ENCODE measurements at places on chromosomes 11 and 22.

- DNase-seq, result peak; percentile 80
Measured at GRCh38 chr11:3037040-3037944, 19.9 kb downstream of the CARS1 start.

GRCh38 chr22:42388130-42388797 lies 43.9 kb downstream of the NFAM1 start:
- peak; percentile 75 for DNase-seq

DNA sequence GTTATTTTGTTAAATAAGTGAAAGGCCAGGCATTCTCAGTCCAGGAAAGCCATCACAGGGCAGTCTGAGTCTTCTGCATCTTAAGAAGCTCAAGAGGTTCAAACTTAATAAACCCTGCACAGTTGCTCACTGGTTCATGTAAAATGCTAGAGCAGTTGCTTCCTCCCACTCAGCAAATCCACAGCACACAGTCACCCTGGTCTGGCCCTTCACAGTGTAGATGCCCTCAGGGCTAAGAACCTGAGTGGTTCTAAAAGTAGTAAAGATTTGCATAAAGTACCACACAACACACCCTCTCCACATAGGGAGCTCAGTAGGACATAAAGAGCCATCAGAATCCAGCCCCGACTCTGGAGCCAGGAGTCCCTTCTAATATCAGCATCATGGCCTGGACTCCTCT lies 58.7 kb downstream of the ZNF280B start:
- DNase-seq, result no peak

GRCh38 chr11:115993590-115993989 lies 489.4 kb upstream of the CADM1 start:
- DNase-seq, result no peak

GRCh38 chr11:6862961-6863360 lies at the start of gene OR10A2:
OR10A2 (plus strand) TSS chr11:6863057; CDS start chr11:6869755, 6,698 bp downstream.
- no peak for DNase-seq

GRCh38 chr11:87722756-87723565 lies 452.3 kb downstream of the RAB38 start:
- DNase-seq, result no peak

DNA sequence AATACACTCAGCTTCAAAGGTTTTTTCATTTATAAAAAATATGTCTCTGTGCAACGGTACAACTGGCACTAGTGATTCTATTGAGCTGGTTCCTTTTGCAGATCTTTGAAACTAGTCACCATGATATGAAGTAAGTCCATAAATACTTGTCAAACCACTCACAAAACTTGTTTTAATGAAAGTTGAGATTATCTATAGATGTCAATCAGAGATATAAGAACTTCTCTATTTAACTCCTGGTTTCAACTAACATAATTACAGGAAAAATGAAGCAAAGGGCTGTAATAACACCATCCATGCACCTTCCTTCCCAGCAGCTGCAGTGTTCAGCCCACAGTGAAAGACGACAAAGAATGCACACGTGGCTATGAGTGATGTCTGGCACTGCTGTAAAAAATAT lies 44.7 kb downstream of the TMEM123 start:
- no peak for DNase-seq

- DNase-seq, result no peak
Measured at GRCh38 chr11:103700622-103701021, 335.8 kb upstream of the DDI1 start.

DNA sequence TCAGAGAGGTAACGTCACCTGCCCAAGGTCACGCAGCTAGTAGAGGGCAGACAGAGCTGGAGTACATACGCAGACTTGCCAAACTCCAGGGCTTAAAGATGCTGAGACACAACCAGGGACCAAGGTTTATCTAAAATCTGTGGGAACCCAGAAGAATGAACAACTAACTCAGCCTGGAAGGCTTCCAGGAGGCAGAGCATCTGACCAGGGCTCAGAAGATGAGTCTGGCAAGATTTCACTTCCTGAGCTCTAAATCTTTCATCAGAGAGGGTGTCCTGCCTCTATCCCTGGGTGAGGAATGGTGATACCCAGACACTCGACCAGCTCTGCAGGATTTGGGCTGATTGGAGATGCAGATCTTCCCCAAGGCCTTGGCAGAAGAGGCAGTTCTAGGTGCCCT lies 9.1 kb downstream of the GAL3ST1 start:
- no peak for DNase-seq

- DNase-seq, result peak; percentile 14
Measured at GRCh38 chr11:118646393-118646792, 33.1 kb downstream of the TREH start.

DNA sequence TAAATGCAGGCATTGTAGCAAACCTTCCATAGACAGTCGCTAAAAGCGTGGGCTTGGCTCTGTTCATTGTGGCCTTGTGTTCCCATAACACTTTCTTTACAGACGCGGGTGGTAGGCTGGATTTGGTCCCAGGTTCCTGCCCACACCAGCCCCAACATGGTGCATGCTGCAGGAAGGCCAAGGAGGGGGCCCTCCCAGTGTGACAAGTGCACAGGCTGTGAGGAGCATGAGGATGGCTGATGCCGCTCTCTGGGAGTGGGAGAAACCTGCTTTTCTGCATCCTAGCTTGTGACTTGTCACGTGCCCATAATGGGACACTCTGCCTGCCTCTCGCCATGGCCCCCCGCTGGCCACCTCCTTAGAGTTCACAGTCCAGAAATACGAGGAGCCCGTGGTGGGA lies 161.8 kb upstream of the B3GAT1 start:
- DNase-seq, result no peak

DNA sequence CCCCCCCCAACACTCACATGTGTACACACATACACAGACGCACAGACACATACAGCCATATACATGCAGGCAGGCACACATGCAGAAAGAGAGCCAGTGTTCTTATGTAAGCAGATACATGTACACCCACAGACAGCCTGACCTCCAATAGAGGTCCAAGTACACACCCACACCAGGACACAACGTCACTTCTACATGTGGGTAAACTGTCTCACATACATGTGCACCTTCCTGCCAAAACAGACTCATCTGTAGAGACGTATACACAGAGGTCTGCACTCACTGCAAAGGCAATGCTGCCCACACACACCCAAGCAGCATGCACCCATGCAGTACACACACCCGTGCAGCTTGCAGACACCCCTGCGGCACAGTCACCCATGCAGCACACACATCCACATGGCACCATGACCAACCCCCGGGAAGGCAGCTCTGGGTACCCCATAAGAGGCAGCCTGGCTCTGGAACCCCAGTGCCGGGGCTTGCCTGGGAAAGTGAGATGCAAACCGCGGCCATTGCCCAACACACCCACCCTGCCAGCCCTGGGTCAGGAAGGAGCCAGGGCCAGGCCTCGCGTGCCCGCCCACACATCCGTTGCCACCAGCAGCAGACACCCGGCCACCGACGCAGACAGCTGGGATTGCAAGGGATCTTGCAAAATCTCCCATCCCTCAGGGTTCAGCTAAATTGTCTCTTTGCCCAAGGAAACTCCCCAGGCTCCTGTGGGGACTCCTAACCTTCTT lies 10.1 kb downstream of the CASTOR1 start:
- no peak for DNase-seq

GRCh38 chr11:28420099-28420498 lies 311.9 kb downstream of the METTL15 start:
- no peak for DNase-seq

GRCh38 chr22:20758688-20759087 lies 15.2 kb upstream of the SERPIND1 start:
- DNase-seq, result no peak

GRCh38 chr11:62588966-62589637 lies 2.2 kb downstream of the TUT1 start:
- DNase-seq, result no peak

- no peak for DNase-seq
Measured at GRCh38 chr11:126443120-126443519, 87.6 kb downstream of the ST3GAL4 start.

GRCh38 chr11:82533628-82534327 lies 199.9 kb downstream of the FAM181B start:
- DNase-seq, result no peak

GRCh38 chr11:128628325-128628673 lies 40.9 kb upstream of the ETS1 start:
- no peak for DNase-seq

- no peak for DNase-seq
Measured at GRCh38 chr11:78359921-78360320, 57.7 kb downstream of the GAB2 start.

DNA sequence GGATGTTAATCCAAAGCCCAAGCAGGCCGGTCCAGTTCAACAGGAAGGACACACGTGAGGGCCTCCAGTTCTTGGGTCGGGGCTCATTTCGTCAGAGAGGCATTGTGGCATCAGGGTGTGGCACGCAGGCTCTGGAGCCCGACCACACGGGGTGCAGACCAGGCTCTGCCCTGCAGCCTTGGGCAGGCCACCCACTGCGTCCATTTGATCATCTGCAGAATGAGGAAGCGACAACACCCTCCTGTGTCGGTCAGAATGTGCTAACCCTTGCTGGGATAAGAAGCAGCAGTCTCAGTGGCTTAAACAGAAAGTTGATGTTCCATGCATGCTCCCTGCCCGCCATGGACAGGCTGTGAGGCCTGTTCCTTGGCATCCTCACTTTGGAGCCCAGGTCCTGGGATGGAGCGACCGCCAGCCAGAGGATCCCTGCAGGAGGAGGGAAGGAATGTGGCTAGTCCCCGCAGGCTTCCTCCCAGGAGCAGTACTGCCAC lies 10.8 kb downstream of the RIBC2 start:
- no peak for DNase-seq

- DNase-seq, result no peak
Measured at GRCh38 chr22:46753360-46753759, 9.1 kb upstream of the TBC1D22A start.

Measured in femur (tissue), 1 donor.